ENCODE measurements at places on chromosomes 3 and 15.

DNA sequence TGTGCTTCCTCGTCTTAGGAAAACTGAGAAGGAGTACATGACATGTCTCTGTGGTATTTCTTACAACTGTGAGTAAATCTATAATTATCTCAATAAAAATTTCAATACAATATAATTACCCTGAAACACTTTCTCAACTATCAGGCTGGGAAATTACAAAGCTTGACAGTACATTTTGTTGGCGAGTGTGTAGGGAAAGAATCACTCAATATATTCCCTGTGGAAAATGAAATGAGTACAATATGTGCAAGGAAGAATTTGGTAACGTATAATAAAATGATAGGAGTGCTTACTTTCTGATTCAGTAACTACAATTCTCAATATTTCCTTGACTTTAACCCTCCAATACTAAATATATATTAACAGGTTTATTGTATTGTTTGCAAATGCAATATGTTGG, 818.2 kb upstream of the CADM2 start:
- no peak for DNase-seq

DNA sequence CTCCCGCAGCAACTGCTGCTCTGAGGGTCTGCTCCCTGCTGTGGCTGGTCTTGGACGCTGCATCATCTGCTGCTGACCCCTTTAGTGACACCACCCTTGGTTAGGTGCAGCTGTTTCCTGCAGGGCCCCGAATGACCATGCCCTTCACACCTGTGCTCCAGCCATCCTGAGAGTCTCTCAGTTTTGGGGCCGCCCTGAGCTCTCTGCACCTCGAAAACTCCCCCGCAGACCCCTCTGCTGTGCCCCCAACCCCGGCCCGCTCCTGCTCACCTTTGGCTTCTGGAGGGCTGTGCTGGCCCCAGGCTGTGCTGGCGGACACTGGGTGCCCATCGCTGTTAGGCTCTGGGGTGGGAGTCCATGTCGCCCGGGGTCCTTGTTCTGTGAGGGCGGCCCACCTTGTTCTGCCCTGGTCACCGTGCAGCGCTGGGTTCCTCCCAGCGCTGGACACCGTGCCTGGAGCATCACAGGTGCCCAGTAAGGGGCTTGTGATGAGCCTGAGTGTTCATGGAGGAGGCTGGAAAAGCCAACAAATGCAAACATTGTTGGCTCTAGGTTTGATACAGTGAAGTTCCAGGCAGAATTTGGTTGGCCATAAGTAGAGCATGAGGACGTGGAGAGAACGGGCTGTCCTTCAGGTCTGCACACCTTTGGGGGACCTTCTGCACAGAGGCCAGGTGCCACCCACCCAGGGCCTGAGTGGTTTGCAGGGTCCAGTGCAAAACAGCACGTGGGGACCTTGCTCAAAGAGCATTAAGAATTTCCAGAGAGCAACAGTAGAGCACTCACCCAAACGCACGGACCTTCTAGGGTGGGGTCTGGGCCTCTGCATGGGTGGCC, 12.3 kb downstream of the ABTB1 start:
- no peak for DNase-seq

DNA sequence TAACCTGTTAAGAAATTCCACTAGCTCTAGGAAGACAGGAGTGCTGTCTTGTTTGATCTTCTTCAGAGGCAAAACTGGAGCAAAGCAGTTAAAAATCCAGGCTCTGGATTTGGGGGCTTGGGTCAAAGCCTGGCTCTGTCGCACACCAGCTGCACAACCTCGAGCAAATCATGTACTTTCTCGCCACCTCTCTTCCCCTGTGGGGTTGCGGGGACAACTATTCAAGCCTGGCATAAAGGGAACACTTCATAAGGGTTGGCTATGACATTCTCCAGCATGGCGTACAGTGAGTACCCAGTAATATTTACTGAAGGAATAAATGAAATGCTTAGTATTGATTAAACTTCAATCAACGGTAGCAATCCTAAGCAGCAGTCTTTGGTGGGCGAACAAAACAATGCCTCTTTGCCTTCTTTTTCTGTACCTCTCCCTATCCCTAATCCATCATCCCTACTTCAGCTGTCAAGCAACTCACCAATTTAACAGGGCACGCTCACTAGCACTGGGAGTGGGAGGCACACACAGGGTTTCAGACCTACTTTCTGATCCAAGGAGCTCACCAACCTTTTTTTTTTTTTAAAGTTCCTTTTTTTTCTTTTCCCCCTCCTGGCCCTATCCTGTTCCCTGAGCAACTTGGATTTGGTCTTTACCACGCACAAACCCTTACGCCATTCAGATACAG, 33.0 kb downstream of the GNB5 start:
- no peak for DNase-seq

DNA sequence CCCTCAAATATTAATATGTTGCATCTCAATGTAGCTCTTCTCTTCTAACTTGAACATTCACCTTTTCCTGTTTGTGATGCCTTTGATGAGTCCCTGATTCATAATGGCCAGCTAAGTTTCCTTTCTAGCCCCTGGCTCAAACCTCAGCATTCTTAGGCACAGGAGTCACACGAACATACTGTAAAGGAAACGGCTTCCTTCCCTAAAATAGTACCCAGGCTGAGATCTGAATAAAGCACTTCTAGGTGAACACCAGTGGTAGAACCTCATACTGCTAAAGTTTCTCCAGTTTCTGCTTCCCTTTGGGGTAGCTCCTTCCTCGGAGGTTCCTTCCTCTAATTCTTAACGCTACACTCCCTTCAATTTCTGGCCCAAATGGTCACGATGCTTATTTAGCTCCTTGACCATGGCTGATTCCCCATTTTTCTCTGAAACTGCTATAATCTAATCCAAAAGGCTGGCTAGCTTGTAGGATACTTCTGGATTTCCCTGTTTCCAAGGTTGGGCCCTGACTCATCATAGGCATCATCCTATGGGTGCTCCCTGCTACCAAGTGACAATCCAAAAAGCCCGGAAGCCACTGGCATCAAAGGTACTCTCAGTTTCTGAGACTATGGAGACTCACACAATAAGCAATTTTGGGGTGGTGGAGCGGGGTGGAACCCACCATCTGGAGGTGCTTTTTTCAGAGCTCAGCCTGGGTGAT, 2.4 kb downstream of the ANAPC13 start:
- peak; percentile 92 for DNase-seq

DNA sequence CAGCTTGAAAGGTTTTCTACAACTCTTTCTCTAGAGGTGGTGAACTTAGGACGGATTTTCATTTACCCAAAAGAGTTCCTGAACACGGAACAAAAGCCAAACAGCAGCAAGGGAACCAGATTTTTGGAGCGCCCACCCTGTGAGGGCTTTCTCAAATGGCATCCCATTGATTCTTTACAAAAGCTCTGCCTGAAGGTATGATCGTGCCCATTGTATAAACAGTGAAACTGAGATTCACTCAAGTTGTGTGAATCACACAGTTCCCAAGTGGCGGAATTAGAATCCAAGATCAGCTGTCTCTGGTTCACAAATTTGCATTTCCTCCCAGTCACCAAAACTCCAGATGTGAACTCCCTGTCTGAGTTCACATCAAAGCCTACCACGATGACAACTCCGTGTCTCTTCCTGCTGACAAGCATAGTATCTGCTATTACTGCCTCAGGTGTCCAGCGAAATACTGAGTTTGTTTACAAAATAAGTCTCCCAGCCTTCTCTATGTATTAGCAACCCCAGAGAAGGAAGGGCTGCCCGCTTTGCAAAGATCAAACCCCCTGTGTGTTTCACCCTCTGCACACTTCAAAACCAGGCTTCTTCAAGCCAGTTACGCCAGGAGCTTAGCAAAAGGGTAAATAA, 235.9 kb upstream of the ST8SIA2 start:
- no peak for DNase-seq

DNA sequence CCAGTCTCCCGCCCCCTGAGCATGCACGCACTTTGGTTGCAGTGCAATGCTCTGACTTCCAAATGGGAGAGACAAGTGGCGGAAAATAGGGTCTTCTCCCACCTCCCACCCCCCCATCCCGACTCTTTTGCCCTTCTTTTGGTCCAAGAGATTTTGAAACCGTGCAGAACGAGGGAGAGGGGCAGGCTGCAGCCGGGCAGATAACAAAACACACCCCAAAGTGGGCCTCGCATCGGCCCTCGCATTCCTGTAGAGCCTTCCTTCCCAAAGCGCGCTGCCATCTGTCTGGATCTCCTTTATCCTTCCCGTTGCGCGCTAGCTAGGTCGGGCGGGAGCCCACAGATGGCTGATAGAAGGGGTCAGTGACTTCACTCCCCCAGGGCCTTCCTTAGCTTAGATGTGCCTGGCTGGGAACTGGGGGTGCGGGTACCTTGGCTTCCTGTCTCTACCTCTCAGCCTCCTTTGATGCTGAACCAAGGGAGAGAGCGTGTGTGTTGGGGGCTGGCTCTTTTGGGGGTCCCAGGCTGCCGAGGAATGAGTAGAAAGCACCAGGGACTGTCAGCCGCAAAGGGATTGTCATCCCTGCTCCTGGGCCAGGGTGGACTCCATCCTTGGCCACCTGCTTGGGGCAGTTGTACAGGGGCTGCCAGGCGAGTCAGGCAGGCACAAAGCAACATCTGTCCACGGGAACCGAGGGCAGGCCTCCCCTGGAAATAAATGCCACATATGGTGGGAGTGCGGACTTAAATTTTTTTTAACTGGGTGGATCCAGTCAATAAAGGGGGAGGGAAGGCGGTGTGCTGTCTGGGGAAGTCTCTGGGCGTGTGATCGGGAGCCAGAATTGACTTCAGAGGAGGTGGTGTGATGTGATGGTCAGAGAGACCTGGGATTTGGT, 1.8 kb downstream of the SMAD3 start:
- no peak for DNase-seq

DNA sequence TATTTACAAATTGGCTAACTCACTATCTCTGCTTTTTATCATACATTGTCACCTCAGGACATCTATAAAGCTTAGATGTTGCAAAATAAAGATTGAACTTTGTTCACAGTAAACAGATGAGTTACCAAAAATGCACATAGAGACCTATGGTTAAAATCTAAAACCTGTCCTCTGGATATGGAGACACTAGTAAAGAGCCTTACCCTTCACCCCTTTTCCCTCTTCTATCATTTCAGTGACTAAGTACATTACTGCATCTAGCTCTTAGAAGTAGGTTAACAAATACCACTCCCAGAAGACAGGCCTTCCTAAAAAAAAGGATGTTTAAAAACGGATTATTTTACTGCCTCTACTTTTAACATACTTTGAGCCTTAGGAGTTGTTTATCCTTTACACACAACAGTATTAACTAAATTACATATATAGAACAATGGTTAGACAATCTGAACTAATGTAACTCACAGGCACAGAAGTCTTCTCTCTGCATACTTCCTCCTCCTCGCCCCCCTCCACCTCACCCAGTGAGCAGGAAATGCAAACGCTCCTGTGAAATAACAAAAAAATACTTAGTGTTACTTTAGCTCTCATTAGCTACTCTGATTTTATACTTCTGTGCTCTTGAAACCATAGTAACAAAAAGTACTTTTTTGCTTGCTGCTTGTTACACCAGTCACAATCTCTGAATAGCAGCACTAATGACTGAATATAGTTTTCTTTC, 23.3 kb downstream of the IREB2 start:
- DNase-seq = no peak

Measured in fibroblast of skin of right biceps (primary cell).